ENCODE measurements at places on chromosomes 4 and X. TPM values are rescaled to one million over a fixed set of nuclear protein-coding genes. Genes with fewer than 3 reads are reported as not detected.

DNA sequence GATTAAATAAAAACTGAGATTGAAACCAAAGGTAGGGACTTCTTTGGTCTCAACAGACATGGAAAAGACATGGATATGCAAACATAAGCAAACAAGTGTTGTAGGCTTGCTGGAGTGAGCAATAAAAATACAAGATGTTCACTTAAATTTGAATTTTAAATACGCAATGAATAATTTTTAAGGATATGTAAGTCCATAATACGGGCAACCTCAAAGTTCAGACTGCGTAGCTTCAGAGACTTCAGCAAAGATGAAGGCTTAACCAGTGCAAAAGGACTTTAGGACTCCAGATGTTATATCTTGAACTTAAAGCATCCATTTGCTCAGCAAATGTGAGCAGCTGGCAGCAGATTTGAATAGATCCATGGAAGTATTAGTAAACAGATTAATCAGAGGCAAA lies 549.3 kb downstream of the ARAP2 start:
- no peak for DNase-seq

Gene NEUROG2
- total RNA-seq: not detected

DNA sequence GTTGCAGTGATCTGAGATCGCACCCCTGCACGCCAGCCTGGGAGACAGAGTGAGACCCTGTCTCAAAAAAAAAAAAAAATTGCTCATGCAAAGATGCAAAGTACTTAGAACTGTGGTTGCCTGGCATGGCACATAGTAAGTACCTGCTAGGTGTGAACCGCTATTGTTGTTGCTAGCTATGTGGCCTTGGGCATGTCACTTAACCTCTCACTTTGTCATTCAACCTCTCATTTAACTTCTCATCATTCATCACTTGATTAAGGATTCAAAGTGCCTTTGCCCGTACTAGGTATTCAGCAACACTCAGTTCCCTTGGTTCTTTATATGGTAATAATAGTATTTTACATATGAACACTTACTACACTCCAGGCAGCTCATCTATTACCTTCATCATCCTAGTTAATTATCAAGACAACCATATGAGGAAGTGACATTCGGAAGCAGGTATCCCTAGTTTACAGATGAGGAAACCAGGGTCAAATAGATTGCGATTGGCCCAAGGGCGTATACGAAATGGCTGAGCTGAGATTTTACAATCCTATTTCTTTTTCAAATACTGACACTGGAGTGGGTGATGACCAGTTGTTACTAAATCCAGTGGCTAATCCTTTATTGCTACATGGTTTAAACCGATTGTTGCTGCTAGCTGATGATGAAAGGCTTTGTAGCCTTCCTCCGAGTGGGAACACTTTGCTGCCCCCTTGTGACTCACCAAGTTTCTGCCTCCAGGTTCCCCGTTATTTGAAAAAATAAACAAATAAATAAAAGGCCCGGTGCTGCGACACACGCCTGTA lies 28.8 kb upstream of the SOWAHD start:
- DNase-seq: no peak

DNA sequence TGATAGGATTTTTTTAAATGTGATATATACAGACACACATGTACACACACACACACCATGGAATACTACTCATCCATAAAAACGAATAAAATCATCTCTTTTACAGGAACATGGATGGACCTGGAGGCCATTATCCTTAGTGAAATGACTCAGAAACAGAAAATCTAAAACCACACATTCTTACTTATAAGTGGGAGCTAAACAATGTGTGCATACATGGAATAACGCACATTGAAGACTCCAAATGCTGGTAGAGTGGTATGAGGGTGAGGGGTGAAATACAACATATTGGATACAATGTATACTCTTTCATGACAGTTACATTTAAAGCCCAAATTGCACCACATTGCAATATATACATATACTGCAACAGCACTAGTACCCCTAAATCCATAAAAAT lies 120.2 kb upstream of the ADGRL3 start:
- DNase-seq: no peak

Gene PAGE2B
- total RNA-seq: 1.6 TPM

DNA sequence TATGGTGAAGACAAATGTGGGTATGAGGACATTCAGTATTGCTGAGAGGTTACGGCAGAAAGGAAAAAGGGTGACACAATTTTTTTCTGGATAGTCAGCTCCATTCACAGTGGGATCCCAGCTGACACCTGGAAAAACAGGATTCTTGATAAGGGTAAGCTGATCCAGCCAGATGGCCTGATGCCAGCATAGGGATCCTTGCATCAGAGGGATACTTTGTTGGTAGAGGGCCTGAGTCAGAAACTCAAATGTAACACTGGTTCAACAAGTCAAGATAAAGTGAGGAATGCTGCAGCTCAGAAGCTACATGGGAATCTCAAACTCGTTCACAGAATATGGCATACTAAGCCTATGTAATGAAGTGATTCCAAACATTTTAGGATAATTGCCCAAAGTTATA lies 726.7 kb downstream of the C4orf33 start:
- no peak for DNase-seq

DNA sequence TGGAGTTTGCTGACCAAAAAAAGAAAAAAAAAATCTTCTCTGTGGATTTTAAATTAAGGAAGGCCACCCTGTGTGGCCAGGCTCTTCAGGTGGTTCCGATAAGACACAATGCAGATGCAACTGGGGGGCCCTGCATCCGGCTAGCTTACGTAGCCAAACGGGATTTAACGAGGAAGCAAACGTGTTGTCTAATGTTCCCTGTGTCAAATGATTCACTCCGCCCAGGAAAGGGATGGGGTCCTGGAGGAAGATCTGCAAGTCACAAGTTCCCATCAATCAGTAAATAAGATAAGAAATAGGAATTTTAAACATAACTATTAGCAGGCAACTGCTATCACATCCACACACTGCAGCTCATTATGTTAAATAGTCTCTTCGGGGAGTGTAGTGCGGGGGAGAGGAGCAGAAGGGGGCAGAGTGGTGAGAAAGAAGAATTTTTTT lies 216.4 kb upstream of the GYPA start:
- no peak for DNase-seq

Gene CENPVL1
- total RNA-seq: not detected

DNA sequence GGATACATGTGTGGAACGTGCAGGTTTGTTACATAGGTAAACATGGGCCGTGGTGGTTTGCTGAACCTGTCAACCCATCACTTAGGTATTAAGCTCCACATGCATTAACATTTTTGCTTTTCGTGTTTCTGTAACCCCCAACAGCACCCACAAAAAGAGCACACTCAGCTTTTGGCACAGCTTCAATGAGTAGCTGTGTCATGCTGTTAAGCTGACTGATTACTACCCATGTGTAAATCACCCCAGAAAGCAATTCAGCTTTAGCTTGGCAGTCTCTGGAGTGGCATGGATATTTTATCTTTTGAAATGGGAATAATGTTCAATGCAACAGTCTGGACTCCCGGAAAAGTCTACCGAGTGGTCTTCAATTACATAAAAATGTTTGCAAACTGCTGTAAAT lies 734.3 kb downstream of the STIM2 start:
- DNase-seq: no peak

Data from activated naive CD4-positive, alpha-beta T cell treated with anti-CD3 and anti-CD28 coated beads, Interleukin-2, amount 50 U/mL, for 72 hours (primary cell).